Kidney capillary endothelial cell (primary cell): ENCODE measurements at places on chromosomes 13 and 19.

GRCh38 chr13:20489185-20489820 is 36.4 kb downstream of the CRYL1 start:
- no peak for DNase-seq

GRCh38 chr13:34591129-34591528 is 350.9 kb upstream of the NBEA start:
- no peak for DNase-seq

- no peak for DNase-seq
Observed at GRCh38 chr13:92126399-92126798, 728.0 kb downstream of the GPC5 start.

GRCh38 chr13:28463481-28463880 is 31.4 kb downstream of the FLT1 start:
- DNase-seq: peak; percentile 50

- DNase-seq: no peak
Observed at GRCh38 chr13:80214050-80214449, 126.9 kb downstream of the SPRY2 start.

DNA sequence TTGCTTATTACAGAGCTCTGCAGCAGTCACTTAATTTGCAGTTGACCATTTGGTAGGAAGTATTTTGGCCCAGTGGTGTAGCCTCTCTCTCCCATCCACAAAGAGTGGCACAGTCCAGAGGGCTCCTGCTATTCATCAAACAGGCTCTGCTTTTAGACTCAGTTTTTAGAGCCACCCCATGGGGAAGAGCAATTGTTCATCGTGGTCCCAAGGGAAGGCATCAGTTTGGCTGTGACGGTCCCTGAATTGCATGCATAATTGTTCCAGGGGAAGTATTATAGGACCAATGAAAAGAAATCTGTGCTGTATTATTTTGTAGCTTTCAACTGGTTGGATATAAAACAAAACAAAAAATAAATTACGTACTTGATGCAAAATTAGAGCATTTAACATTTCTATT is 799.0 kb downstream of the DACH1 start:
- no peak for DNase-seq

GRCh38 chr13:45120967-45121831 is 889 bp downstream of the GTF2F2 start:
- DNase-seq: peak; percentile 28

DNA sequence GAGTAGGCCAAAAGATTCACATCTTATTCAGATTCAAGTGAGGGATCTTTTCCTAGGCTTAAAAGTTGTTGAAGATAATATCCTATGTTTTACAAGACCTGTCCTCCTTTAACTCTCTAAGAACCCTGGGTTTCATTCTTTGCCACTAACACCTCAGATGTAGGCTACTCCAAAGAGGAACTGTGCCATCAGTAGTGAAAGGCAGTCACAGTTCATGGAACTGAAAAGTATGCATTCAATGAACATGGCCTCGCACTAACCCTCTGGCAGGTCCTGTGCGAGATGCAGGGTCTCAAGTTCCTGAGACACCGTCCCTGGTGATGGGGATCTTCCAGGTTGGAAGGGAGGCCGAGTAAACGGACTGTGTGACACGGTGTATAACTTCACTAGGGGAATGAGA is 4.3 kb downstream of the LGALS14 start:
- no peak for DNase-seq

DNA sequence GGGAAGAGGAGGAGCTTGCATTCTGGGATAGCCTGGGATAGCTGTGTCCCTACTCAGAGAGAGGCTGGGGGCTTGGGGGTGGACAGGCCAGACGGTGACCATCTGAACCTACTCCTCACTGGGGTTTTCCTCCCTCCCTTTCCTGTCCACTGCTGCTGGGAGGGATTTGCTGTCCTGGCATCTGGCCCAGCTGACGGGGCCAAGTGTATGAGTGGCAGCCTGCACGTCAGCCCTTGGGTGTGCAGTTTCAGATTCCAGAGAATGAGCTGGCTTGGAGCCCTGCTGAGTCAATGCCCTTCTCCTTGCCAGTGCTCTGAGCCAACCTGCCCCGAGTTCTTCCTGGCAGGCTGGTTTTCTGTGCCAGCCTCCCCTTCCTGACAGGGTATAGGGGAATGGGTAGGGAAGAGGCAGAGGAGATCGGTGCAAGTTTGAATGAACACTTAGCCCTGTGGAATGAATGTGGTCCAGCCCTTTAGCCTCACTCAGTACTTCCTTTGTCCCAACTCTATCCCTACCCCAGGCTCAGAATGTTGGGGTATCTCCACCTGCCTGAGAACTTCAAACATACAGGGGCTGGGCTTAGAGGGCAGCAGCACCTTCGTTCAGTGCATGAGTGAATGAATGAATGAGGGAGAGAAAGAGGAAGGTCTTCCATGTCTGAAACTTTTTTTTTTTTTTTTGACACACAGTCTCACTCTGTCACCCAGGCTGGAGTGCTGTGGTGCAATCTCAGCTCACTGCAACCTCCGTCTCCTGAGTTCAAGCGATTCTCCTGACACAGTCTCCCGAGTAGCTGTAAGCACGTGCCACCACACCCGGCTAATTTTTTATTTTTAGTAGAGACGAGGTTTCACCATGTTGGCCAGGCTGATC is 1.8 kb upstream of the ANGPTL4 start:
- peak; percentile 97 for DNase-seq

DNA sequence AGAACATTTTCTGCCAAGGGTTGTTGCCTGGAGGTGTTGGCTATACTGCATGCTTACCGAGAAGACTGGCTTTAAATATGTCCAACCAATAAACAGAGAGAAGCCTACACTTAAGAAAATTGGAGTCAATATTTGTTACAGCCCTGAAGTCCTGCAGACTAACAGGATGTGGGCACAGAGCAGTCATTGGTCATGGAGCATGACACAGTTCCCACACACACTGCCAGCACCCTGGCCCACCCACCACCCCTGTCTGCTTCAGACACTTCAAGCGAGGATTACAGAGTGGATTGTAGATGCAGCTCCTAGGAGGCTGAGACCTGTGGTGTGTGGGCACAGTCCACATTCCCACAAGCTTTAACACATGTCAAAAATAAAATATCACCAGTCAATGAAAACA is 21.0 kb upstream of the SERP2 start:
- no peak for DNase-seq

DNA sequence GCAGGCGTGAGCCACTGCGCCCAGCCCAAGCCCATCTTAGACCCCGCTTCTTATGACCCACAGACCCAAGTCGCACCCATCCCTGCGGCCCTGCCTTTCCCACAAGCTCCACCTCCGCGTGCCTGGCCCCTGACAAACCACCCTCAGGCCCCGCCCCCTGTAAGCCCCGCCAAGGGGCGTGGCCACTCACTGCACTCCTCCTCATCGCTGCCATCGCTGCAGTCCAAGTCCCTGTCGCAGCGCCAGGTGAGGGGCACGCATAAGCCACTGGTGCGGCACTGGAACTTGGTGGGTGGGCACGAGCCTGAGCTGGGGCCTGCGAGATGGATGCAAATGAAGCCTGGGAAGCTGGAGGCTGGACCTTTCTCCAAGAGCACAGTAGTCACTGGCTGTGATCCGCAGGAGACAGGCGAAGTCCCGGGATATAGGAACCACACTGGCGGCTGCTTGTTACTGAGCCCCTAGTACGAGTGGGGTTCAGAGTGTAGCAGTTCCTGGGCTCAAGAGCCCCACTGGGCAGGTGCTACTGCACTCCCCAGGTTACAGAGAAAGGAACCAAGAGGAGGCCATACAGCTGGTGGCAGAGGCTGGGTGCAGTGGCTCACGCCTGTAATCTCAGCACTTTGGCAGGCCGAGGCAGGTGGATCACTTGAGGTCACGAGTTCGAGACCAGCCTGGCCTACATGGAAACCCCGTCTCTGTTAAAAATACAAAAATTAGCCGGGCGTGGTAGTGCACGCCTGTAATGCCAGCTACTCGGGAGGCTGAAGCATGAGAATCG is 3.1 kb downstream of the CD320 start:
- no peak for DNase-seq

DNA sequence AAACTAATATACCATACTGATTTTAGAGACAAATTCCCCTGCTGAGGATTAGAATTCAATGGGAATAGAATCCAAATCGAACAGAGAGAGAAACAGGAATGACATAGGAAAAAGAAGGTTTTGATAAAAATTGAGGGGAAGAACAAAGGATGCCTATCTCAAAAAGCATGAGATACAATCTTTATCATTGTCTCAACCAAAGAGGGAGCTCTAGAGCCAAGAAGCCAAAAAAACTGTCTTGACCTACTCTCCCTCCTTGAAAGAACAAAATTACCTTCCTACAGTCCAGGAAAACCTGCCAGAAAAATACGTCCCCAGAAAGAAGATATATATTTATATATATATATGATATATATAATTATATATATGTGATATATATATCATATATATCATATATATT is 39.2 kb upstream of the MIR17HG start:
- DNase-seq: no peak

DNA sequence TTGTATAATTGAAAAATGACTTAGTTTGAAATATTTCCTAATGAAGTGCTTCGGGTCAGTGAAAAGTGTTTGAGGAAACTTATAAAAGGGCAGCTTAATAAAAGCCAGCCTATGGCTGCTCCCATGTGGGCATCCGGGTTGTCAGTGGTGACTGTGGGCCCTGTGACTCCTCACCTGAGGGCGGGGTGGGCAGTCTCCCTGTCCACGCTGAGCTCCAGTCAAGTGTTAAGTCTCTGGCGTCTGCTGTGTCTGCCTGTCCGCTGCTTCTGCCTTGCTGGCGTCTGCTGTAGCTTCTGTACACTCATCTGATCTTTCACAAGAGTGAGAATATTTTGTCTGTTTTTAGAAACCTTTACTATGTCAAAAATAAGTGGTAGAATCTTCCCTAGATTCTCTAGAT is 7.1 kb downstream of the LAMP1 start:
- DNase-seq: no peak

- no peak for DNase-seq
Observed at GRCh38 chr13:37338726-37339385, 233.4 kb upstream of the CSNK1A1L start.

GRCh38 chr19:53521373-53522202 is 16.4 kb upstream of the ZNF331 start:
- no peak for DNase-seq

- DNase-seq: no peak
Observed at GRCh38 chr13:21104199-21105019, 43.0 kb upstream of the LATS2 start.

DNA sequence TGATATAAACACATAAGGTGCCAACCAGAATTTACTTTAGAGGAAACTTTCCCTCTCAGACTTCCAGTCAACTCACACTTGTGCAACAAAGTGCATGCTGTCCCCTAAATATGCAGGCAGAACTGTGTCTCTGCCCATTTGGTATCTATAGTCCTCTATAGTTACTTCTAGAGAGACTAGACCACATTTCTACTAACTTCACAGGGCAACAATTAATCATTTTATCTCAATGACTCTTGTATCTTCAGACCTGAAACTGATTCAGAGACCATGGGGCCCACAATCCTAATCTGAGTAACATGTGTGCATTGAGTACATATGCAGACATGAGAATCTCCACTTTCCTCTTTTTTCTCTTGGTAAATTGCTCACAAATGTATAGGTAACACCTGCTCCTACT is 158.1 kb downstream of the ZNF486 start:
- DNase-seq: no peak

DNA sequence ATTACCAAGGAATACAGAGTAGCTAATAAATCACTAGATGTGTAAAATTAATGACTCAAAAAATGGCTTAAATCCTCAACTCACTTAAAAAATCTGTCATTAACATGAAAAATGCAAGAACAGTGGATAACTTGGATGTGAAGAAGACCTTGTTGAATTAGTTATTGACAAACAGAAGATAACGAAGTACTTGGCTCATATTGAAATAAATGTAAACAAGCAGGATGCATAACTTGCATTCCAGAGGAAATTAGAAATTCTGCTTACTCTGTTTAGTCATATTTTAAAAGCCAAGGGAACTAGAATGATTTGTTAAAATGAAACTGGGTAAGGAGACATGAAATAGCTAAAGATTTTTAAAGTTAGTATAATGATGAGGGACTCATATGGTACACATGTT is 1812.2 kb downstream of the PCDH9 start:
- no peak for DNase-seq

- no peak for DNase-seq
Observed at GRCh38 chr13:84497613-84498012, 615.3 kb upstream of the SLITRK1 start.

DNA sequence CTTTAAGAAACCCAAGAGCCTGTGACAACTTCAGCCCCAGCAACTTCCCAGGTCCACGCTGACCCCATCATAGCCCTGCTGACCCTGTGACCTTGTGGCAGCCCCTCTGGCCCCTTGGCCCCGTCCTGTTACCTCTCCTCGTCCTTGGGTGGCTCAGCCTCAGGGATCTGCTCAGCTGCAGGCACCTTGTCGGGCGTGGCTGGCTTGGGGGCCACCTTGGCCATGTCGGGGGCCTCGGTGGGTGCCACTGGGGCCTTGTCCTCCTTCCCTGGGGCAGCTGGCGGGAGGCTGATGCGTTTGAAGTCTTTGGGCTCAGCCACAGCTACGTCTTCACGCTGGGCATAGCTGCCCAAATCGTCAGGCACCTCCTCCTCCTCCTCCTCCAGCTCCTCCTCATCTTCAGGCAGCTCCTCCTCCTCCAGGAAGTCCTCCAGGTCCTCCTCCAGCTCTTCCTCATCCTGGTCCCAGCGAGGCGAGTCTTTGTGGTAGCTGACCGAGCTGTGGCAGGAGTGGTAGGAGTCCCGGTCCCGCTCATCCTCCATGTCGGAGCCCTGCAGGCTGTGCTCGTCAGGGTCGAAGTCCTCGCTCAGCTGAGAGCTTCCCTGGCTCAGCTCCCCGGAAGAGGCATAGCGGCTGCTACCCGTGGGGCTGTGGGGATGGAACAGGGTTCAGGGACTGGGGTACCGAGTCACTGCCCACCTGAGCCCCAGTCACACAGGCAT is 32.2 kb downstream of the UNC13A start:
- DNase-seq: no peak

DNA sequence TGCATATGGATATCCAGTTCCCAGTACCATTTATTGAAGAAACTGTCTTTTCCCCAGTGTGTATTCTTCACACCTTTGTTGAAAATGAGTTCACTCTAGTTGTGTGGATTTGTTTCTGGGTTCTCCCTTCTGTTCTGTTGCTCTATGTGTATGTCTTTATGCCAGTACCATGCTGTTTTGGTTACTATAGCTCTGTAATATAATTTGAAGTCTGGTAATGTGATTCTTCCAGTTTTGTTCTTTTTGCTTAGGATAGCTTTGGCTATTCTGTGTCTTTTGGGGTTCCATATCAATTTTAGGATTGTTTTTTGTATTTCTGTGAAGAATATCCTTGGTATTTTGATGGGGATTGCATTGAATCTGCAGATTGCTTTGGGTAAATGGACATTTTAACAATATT is 35.2 kb downstream of the ZNF136 start:
- DNase-seq: no peak

- no peak for DNase-seq
Observed at GRCh38 chr19:29785955-29786589, 25.7 kb upstream of the CCNE1 start.

GRCh38 chr19:35056513-35057063 is 15.1 kb downstream of the HPN start:
- no peak for DNase-seq

- DNase-seq: no peak
Observed at GRCh38 chr13:46479283-46479682, 73.7 kb upstream of the LRCH1 start.
